ENCODE measurements at places on chromosomes 4 and X. TPM values are rescaled to one million over a fixed set of nuclear protein-coding genes. Genes with fewer than 3 reads are reported as not detected.

Gene IRAK1
- 45.1 TPM for total RNA-seq

Gene RIPPLY1
- total RNA-seq, result not detected

DNA sequence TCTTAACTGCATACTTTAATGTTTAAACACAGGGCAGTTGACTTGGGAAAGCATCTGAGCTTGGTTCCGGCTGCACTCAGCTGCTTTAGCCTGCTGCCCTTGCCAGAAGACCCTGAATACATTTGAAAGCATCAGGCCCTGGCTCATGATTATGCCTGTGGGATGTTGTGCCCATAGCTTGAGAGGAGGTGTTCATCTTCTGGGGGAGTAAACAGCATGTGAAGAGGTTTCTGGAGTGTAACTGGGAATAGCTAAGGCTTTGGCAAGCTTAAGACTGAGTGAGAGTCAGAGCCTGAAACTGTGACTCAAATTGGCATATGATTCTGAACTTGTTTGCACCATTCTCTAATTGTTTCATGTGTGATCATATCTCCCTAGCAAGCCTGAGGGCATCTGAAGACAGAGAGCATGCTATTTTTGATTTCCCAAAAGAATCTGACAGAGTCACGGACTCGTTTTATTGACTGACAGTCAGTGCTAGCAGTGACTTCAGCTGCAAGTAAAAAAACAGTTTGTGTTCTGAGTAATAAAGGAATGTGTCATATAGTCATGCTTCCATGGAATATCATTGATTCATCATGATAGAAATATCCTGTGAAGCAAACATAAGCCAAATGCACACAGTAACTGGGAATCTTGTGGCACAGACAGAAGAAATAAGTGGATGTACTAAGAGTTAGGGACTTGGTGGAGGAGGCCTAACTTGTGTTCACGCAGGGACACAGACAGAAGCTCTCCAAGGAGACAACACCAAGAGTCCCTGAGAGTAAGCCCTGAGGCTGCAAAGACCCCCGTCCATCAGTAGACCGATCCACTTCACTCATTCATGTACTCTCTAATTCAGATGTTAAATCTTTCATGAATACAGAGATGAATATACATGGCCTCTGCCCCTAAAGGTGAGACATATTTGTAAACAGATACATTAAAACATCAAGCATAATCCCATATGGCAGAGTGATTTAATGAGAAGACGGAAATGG lies 100.7 kb downstream of the SYNPO2 start:
- peak; percentile 79 for DNase-seq

DNA sequence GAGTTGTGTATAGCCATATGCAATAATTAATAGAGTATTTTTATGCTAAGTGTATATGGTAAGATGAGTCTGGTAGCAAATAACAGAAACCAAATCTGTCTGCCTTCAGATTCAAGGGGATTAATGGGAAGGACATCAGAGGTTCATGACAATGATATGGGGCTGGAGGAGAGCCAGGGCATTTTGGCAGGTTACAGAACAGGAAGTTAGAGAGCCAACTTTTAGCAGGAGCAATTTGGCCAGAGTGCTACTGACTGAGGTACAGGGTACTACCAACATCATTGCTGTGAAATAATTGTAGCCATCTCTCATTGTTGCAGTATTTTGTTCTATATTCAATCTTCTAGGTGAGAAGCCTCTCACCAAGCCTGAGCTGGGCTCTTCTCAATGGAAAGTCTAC lies 210.9 kb upstream of the FAM47A start:
- DNase-seq, result no peak

- DNase-seq, result no peak
These were observed 63.4 kb downstream of the SMAD1 start for GRCh38 chr4:145545031-145545430.

Gene FHL1
- 16.2 TPM for total RNA-seq

Gene ERCC6L
- 5.8 TPM for total RNA-seq

DNA sequence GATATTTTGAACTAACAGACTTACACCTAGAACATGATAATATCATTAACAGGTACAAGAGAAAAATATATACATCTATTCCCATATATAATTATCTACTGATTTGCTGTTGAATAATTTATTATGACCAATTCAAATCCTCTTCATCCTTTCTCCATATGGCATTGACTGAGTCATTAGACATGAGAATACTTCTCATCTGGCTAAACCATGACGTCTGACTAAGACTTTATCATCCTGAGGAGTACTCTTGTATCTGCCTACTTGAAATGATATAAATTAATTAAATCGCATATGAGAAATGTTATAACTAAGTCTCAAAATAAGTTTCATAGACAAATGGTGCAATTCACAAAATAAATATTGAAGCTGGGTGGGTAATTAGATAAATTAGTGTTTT lies 67.4 kb downstream of the EMCN start:
- DNase-seq, result no peak

Measured in SK-MEL-5 (cell line).